Renal pelvis (tissue), 12 donors: ENCODE measurements at places on chromosomes 12 and 14. TPM values are rescaled to one million over a fixed set of nuclear protein-coding genes. Genes with fewer than 3 reads are reported as not detected.

The KCNC2 gene
- polyA plus RNA-seq: 0.96 TPM

The LYZ gene
- 21.5 TPM for polyA plus RNA-seq

The CD163 gene
- polyA plus RNA-seq: 12.6 TPM

The PAPOLA gene
- polyA plus RNA-seq: 210 TPM

The RNF212B gene
- polyA plus RNA-seq: 2.3 TPM

The BDKRB1 gene
- 0.73 TPM for polyA plus RNA-seq

- no peak for DNase-seq
Observed at GRCh38 chr12:108323581-108323980, 15.5 kb downstream of the CMKLR1 start.

GRCh38 chr12:14562279-14562678 is 5.4 kb downstream of the PLBD1 start:
- no peak for DNase-seq

GRCh38 chr12:115456946-115457689 is 773.1 kb upstream of the TBX3 start:
- DNase-seq: no peak

DNA sequence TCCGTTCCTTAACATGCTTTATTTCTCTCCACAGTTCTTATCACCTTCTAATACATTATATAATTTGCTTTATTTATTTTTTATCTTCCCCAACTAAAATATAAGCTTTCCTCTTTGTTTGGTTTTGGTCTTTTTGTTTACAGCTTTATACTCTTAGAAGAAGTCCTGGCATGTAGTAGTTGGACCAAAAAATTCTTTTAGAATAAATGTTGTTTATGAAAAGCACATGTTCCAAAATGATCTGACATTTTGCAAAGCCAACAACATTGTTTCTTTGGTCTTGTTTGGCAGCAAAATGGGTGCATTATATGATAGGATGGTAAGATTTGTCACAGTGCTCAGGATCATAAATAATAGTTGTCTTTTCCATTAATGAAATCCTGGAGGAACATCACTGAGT is 312.5 kb downstream of the LRIG3 start:
- DNase-seq: no peak

- DNase-seq: no peak
Observed at GRCh38 chr12:96248136-96248931, 54.2 kb downstream of the ELK3 start.

DNA sequence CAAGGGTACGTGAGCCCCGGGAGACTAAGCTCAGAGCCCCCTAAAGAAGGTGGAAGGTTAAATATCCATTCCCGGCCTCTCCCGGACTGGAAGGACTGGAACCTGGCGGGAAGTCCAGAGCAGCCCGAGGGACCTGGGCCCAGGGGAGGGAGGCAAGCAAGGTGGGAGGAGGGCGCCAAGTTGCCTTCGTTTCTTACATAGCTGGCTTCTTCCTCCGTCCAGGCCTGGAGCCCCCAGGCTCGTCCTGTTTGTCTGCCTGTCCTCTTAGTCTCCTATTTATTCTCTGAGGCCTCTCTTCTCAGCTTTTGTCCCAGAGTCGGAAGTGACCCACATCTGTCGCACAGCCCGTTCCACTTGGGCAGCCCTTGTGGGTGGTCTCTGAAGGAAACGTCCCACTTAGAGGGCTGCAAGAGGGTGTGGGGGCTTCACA is 745 bp downstream of the PCK2 start:
- DNase-seq: no peak

- DNase-seq: no peak
Observed at GRCh38 chr12:80154261-80154660, 54.9 kb downstream of the OTOGL start.

DNA sequence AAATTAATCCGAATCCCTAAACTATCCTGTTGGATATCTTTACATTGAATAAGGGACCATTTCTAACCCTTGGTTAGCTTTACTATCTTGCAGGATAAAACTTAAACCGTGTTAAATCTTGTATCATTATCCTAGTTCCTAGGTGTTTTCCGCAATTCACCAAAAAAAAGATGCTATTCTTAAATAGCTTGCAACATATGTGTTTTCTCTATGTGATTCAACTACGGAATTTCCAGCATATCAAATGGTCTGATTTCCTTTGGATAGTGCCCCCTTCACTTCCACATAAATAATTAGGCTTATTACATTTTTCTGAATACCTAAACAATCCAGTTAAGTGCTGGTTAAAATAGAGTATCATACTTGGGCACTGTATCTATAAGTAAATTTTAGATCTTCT is 130.3 kb downstream of the ITPR2 start:
- DNase-seq: no peak

GRCh38 chr14:61346221-61346620 is 24.8 kb downstream of the PRKCH start:
- no peak for DNase-seq

GRCh38 chr12:132695431-132695830 is 8.0 kb downstream of the PXMP2 start:
- no peak for DNase-seq

DNA sequence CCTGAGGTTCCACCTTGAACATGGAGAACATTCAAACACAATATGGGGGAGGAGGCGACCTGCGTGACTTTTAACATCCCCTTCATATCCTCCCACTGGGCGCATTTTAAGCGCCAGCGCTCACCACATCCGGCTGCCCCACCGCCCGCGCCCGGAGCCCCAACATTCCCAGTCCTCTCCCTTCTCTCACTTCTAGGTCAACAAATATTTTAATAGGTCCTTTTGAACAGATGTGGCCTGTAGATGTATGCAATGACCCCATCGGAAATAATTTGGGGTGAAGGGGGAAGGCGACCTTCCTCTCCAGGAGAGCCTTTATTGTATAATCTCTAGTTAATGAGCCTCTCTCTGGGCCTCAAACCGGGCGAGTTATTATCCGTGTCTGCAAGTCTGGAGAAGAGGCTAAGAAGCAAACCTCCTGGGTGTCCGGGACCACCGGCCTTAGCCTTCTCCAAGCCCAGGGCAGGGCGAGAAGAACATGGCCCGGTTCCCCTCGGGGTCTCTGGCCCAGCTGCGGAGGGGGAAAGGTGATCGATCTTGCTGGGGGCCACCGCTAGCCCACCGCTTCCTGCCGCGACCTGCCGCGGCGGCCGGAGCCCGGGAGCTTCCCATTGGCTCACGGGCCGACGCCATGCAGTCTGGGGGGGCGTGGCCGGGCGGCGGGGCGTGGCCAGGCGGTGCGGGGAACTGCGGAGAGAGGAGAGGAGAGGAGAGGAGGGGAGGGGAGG is 83.2 kb upstream of the HMGA2 start:
- peak; percentile 92 for DNase-seq

DNA sequence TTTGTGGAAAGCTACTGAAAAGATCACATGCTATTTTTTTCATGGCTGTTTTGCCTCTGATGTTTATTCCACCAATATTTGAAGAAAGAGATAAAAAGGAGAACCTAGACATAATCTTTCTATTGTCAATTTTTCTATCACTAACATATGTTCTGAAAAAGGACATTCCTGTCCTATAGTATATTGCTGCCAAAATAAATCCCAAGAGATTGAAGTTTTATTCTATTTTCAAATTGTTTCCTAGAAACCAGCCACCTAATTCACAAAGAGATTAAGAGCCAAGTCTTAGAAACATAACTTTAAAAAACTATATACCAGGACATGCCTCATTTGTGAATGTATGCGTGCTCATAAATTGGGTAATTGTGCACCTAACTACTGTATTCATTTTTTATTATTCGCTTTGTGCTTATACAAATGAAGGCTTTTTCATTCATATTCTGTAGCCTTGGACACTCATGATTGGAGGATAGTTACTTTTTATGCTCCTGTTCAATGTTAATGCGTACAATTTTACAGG is 200.7 kb downstream of the FUT8 start:
- no peak for DNase-seq
